T47D (cell line): ENCODE measurements at places on chromosomes 3 and 15.
A peak's percentile ranks its signal among the peaks of the same experiment; 100 is the strongest.

DNA sequence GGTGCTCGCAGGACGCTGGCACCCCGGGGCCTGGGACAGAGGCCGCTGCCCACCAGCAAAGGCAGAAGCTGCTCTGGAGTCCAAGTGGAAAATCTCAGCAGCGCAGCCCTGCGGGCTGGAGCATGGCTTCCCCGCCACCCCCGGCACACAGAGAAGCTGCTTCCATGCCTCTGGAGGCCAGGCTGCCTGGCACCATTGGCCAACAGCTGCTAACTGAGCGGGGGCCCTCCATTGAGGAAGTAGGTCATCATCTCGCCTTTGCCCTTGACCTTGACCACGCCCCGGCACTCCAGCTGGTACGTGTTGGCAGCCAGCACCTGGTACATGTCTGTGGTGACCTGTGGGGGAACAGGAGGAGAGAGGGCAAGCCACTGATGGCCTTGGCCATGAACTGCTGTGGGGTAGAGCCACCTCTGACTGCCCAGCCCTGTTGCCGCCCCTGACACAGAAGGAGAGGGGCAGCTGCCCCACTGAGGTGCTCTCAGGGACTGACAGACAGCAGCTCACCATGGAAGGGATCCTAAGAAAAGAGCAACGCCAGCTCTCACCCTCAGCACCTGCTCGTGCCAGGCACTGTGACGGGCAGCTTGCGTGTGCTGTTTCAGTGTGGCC is 82.8 kb downstream of the SEC22A start:
- no peak for DNase-seq

DNA sequence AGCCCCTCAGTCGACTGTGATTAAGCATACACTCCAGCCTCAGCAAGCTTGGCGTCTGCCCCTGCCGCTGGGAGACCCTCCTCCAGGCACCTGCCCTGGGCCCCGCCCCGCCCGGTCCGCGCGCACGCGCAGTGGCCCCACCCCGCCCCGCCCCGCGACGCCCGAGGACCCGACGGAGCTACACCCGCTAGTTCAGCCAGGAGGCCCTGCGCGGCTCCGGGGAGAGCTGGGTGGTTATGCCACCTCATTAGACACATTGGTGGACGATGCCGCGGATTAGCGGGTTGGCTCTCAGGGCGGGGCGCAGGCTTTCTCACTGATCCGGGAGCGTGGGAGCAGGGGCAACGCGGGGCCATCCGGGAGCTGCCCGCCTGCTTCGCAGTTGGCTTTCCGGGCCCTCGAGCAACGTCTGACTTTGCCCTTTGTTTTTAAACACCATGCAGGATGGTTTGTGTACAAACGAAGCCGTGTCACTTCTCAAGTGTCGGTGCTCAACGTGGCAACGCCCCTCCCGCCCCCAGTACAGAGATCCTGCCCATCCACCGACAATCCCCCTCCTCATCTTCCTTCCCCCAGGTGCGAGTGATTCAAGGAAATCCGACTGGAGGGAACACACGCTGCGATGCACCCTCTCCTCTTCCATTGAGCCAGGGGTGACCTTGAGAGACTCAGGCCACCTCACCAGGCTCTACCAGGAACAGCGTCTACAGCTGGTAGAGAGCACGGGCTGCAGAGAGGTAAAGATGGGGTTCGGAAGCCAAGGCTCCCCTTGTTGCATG is 109.3 kb downstream of the SHQ1 start:
- DNase-seq = peak; percentile 81

DNA sequence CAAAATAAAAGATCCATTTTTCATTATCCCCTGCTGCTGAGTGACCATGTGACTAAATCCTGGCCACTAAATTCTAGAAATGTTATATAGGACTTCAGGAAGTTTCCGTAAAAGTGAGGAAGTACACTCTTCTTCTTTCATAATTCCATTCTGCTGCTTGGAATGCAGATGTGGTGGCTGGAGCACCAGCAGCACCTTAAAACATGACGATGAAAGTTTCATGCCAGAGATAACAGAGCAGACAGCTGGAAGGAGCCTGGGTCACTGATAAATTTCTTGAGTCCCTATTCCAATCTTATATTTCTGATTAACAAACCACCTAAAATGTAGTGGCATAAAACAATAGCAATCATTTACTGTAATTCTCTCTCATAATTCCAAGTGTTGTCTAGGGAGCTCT is 238.7 kb downstream of the TBL1XR1 start:
- DNase-seq = no peak

DNA sequence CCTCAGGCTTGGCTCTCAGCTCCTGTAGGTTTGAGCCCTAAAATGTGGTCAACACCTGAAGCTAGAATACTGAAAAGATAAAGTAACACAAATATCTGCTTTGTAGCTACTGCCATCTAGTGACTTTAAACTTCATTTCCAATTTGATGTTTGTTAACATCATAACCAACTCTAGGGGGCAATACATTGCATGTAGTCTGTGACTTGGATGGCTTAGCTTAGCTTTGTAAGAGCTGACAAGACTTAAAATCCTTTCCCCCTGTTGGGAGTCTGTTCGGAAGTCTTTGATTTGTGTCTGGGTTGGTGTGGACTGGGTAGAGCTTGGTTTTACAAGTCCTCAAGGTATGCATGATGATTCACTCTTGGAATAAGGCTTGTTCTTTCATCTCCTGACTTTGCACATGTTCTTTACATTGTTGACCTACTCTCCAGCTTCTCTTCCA is 51.7 kb downstream of the SCN11A start:
- peak; percentile 33 for DNase-seq

GRCh38 chr3:143668924-143669790 is 179.1 kb downstream of the SLC9A9 start:
- DNase-seq = no peak

- DNase-seq = no peak
Observed at GRCh38 chr3:72906154-72906553, 18.3 kb downstream of the GXYLT2 start.

DNA sequence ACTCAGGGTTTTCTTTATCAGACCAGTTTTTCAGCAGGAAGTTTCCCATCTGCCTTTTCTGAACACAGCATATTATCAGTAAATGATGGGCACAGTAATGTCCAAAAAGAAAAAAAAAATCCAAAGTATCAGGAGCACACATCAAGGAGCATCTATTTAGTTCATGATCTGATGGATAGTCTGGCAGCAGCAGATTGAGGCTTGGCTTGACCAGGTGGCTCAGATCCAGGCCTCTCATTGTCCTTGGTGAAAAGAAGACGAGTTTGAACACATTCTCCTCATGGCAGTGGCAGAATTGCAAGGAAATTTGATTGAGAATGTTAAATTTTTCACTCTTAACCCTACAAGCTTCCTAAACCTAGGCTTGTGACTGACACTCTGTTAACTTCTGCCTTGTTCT is 192.9 kb downstream of the OXSM start:
- no peak for DNase-seq

DNA sequence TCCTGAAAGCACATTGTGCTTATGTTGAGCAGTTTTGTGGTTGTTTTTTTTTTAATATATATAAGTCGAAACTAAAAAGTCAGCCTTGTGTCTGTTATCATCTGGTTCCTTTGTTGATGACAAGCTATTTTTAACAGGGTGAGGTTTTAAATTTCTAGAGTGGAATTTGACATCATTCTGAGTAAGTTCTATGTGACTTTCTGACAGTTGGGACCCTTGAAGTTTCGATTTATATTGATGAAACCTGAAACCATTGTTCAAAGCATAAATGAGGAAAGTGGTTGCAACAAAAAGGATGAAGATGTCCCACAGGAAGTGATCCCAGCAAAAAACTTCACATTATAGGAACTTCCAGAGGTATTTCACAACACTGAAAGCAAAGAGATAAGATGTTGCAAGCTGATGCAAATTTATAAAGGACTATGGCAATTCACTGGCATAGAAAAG is 94.0 kb downstream of the CYP19A1 start:
- no peak for DNase-seq

GRCh38 chr3:144590854-144591253 is 619.2 kb downstream of the DIPK2A start:
- DNase-seq = no peak

DNA sequence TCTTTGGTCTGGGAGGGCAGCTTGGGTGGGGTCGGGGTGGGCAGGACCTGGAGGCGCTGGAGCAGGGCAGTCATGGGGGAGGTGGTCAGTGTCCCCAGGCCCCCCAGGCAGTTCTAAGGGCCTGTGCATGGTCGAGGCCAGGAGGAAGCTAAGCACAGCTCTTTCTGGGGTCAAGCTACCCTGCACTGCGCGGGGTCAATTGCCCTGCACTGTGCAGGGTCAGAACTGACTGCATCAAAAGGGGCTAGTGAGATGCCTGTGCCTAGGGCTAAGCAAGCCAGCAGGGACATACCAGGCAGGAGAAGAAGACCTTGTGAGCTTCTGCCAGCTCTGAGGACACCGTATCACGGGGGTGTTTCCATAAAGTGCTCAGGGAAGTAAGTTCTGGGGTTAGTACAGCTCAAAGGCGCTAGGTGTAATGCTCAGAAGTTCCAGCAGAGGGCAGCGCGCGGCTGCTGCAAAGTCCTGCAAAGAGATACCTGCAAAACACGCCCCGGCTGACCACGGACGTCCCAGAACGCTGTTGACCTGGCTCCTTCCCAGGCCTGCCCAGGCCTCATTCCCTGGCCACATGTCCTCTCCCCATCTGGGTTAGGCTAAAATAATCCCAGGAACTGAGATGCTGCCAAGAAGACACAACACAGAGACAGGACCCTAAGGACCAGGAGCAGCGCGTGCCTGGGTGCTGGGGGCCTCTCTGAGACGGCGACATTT is 18.8 kb upstream of the IQSEC1 start:
- DNase-seq = peak; percentile 92

DNA sequence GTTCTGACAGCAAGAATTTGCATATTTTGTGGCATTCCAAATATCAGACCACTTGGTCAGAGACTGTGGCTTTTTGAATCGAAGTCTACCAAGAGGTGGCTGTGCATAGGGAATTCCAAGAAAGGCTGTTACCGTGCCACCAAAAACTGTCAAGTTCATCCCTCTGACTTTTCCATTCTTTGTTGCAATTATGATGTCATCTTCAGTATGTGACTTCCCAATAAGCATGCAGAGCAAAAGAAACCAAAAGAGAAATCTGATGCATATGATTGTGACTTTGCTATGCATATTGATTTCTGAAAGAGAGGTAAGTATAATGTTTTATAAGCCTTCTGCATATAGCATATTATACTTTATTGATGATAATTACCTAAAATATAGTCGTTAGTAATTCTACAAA is 6.5 kb downstream of the BCHE start:
- DNase-seq = no peak

DNA sequence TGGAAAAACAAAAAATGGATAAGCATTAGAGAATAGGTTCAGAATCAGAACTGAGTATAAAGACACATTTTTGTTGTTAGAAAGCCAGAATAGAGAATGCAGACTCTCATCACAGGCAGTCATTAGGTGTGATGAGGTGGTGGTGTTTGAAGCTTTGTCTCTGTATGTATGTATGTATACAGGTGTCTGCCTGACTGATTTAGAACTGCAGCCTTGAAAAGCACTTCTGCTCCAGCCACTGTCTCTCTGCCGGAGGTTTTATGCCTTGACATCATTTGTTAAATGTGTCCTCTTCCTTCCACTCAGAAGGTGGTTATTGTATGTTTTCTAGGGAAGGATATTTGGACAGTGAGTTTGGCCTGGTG is 80.7 kb upstream of the ZBED2 start:
- DNase-seq = no peak

DNA sequence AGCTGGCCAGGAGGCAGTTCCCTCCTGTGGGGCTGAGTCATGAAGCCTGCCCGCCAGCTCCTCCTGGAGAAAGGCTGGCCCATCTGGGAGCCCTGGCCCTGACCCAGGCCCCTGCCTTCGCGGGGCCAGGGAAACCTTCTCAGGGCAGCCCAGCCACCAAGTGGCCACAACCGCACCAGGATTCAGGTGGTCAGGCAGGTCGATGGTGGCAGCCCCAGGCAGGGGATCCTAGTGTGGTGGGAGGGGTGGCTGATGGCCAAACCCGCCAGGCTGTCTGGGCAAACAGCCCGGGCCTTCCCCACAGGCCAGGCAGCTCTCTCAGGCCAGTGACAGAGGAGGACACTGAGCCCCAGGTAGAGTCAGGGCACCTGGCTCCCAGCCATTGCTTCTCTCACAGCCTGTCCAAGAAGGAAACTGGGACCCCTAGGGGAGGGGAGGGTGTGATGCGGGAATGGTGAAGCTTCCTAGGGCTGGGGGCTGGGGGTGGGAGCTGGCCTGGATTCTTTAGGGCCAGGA is 1.2 kb downstream of the TWF2 start:
- DNase-seq = peak; percentile 62

DNA sequence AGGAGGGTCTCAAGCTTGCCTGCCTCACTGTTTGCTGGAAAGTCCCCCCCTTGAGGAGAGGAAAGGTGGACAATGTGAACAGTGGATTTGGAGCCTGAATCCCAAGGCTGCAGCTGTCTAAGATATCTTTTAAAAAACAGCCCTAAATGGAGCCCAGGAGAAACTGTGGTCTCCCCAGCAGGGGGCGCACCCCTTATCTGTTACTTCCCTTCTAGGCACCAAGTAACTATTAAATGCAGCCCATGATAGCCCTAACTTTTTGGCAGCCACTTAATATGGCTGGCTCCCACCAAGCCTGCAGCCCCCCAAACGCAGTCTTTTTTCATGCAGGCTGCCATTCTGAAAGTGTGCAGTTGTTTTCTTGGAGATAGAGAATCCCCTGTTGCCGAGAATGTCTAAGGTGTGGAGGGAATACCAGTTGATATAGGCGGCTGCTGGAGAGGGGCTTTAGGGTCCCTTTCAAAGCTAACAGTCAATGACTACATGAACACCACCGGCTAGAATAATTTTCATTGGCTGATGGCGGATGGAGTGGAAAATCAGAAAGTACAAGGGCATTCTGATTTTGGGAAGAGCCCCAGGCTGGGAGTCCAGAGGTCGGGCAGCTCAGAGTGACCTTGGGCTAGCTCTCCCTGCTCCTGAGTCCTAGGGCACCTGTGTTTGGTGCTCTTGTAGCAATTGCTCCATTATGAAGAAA is 1.3 kb downstream of the RHCG start:
- no peak for DNase-seq

DNA sequence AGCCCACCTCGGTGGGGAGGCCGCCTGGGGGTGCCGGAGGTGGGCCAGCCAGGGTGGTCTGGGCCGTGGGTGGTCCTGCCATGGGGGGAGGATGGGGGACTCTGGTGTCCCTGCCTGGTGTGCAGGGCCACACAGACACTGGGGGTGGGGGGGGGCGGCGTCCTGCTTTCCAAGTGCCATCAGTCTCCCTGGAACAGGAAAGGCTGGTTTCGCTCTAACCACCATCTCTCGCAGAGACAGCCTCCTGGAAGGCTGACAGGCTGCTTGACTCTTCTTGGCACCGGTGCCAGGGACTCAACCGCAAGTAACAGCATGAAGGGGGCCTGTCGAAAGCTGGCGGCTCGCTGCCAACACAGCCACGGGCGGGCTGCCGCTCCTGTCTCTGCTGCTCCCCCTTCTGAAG is 40.3 kb downstream of the RGMA start:
- DNase-seq = peak; percentile 51

DNA sequence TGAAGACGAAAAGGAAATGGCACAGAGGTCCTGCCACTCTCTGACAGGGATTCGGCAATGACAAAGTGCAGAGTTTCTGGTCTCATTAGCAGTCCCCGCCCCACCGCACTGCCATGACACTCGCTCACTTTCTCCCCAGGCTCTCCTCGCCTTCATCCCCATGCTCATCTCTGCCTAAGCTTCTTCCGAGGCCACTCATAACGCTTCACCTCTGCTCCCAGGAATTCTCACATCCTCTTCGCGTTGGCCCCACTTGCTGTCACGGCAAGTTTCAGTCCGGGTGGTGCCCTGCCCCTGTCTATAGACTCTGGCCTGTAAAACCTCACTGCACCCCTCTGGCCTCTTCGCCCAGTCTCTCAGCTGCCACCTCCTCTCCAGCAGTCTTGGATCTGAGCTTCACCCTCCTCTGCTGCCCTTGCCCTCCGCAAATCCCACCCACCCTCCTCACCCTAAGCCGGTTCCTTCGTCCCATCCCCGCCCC is 654 bp downstream of the RUBCN start:
- peak; percentile 45 for DNase-seq
